ENCODE measurements at places on chromosomes 4 and X.

GRCh38 chr4:15976456-15977447 is 13.8 kb upstream of the FGFBP2 start:
- DNase-seq, result no peak

GRCh38 chrX:20001588-20001987 is 10.7 kb upstream of the BCLAF3 start:
- no peak for DNase-seq

DNA sequence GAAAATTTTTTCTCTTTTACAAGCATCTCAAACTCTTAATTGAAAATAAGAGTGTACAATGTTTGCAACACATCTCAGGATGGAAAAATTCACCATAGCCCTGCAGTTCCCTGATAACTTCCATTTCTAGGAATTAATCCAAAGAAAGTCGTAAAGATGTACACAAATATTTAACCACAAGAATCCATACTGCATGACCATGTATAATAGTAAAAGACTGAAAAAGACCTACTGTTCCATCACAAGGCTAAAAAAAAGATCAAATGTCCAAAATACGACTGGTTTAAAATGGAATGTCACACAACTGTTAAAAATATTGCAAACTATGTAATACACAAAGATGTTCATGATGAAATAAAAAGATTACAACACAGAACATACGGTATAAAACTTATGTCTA is 32.1 kb downstream of the HUWE1 start:
- no peak for DNase-seq

- DNase-seq, result no peak
These were observed 573.7 kb downstream of the EPHA5 start for GRCh38 chr4:65096630-65097029.

GRCh38 chrX:68681443-68681941 is 34.0 kb downstream of the STARD8 start:
- DNase-seq, result no peak

DNA sequence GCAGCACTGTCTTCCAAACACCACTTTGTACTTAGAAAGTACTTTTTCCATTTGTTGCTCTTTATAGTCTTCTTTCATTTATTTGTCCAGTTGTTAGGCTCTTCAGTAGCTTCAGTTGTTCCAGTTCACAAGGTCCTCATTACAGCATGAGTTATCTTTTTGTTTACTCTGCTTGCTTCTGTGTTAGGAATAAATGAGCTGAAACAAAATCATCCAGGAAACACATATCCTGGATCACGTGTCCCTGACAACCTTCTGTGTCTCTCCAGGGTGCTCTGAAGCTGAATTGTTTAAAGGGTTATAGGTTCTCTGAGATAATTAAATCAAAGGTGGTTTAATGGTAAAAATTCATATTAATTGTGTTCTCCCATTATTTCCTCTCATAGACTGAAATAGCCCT is 19.9 kb upstream of the KLHL8 start:
- DNase-seq, result no peak

DNA sequence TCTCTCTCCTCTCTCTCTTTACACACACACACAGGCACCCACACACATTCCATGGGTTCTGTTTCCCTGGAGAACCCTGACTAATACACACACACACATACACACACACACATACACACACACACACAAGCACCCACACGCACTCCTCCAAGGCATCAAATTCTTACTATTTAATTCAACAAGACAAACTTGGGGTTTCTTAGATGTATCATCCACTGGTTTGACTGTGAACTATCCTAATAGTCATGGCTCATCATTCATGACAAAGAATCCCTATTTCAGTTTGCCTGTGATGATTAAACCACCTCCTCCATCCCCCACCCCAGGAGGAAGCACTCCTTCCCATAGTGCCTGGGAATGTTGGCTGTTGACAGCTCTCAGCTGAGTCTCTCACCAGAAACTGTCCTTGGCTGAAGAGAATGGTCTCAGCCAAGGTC is 98.2 kb downstream of the USP46 start:
- no peak for DNase-seq

DNA sequence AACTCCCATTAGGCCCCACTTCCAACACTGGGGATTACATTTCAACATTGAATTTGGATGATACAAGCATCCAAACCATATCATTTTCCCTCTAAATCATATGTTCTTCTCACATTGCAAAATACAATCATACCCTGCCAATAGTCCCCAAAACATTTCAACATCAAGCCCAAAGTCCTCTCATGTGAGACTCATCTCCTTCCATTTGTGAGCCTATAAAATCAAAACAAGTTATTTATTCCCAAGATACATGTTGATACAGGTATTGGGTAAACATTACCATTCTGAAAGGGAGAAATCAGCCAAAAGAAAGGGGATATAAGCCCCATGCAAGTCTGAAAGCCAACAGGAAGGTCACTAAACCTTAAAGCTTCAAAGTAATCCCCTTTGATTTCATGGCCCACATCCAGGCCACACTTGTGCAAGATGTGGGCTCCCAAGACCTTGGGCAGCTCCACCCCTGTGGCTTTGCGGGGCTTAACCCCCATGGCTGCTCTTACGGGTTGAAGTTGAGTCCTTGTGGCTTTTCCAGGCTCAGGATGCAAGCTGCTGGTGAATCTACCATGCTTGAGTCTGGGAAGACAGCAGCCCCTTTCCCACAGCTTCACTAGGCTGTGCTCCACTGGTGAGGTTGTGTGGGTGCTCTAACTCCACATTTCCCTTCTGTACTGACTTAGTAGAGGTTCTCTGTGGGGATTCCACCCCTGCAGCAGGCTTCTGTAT is 40.6 kb upstream of the SERTM2 start:
- DNase-seq, result no peak
